RCC 7860 (cell line): ENCODE measurements at places on chromosomes 7 and 10.
A peak's percentile ranks its signal among the peaks of the same experiment; 100 is the strongest.

DNA sequence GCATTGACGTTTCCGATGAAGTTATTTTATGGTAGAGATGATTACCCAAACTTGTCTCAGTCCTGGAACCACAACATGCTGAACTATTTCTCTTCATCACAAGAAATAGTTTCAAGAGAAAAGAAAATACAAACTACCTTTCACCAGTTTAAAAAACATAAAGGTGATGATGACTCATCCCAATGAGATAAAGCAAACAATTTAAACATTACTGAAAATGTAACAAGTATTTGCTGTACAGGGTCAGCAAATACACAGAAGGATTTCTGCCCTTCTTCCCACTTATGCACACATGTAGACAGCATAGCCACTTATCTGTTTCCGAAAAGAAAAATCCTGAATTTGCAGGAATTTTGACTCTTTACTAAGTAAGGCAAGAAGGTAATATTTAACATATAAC, 50.8 kb downstream of the RHOBTB1 start:
- DNase-seq: no peak

DNA sequence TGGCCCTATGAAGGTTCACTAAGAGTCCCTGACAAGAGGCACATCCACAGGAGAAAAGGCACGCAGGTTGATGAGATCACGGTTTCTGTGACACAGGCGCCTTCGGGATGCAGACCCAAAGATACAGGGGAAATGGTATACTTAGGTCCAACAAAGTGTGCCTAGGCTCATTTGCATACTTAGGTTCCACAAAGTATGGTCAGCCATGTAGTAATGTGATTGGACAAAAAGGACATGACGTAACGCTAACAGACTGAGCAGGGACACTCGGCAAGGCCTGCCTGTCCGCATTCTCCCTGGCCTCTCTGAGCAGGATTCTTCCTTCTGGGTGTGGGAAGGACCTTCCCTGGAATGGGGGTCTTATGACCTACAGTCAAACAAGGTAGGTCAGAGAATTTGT, 190.6 kb downstream of the CELF2 start:
- DNase-seq: no peak

DNA sequence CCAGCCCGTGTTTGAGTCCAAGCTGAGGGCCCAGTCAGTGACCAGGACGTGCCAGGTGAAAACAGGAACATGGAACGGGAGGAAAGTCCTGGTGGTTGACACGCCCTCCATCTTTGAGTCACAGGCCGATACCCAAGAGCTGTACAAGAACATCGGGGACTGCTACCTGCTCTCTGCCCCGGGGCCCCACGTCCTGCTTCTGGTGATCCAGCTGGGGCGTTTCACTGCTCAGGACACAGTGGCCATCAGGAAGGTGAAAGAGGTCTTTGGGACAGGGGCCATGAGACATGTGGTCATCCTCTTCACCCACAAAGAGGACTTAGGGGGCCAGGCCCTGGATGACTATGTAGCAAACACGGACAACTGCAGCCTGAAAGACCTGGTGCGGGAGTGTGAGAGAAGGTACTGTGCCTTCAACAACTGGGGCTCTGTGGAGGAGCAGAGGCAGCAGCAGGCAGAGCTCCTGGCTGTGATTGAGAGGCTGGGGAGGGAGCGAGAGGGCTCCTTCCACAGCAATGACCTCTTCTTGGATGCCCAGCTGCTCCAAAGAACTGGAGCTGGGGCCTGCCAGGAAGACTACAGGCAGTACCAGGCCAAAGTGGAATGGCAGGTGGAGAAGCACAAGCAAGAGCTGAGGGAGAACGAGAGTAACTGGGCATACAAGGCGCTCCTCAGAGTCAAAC, 5.2 kb downstream of the GIMAP5 start:
- no peak for DNase-seq

DNA sequence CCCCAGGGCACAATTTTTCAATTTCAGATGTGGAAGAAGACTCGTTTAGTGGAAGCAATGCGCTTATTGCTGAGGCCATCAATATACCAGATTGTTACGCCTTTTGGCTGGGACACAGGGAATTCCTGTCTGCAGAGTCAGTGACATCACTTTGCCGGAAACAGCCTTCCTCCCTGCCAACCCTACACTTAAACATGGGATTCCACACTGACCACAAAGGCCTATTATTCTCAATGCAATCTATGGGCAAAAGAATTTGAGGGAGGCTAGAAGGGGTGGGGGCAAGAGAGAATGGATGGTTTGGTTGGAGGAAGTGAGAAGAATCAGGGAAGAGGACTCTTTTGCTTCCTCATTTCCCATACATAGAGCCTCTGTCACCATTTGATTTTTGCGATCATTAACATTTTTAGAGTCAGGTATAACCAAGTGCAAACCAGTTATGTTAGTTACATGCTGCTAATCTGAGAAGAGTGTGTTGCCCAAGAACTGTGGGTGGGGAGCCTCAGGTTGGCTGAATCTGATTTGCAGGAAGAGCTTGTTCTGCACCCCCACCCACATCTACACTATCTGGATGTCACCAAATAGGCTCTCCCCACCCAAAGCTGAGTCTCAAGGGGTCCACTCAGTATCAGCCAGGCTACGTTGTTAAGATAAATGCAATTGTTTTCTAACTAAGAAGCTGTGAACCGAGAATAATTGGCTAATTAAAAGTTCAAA, 58.2 kb downstream of the ENTPD1 start:
- no peak for DNase-seq

DNA sequence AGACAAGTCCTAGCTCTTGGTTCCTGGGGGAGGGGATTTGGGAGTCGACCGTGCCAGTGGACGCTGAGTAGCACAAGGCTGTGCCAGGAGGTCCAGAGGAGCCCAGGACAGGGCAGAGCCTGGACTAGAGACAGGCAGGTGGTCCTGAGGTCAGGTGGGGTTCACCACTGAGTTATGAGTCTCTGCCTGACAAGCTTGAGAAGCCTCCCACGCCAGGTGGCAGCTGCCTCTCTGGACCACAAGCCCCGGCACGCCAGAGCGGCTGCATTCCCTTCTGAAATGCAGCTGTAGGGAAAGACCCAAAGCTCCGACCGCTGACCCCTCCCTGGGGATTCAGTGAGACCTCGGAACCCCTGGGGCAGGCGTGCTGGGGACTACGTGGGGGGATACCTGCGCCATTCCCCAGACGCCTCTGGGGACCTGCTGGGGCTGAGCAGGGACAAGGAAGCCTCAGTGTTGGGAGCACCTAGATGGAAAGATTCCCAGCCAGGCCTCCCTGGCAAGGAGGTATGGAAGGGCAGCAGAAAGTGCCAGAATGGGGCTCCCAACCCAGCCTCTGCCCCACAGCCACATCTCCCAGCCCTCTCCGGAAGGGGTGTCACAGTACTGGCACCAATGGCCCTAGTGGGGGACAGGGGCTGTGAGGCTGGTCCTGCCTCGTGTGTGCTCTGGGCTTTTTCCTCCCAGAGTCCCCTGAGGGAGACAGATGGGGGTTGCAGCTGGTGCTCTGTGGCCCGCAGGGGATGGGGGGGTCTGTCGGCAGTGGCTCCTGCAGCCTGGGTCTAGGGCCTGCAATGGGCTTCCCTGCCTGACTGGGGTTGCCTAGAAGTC, 29.0 kb downstream of the PDGFA start:
- no peak for DNase-seq

GRCh38 chr10:74585231-74586087, 240.9 kb upstream of the KAT6B start:
- DNase-seq: no peak

GRCh38 chr10:108003576-108003975, 839.1 kb upstream of the SORCS1 start:
- no peak for DNase-seq

- DNase-seq: no peak
Observed at GRCh38 chr7:73533742-73534141, 11.6 kb upstream of the BAZ1B start.

GRCh38 chr10:86362586-86363183, 3.9 kb downstream of the GRID1 start:
- no peak for DNase-seq

DNA sequence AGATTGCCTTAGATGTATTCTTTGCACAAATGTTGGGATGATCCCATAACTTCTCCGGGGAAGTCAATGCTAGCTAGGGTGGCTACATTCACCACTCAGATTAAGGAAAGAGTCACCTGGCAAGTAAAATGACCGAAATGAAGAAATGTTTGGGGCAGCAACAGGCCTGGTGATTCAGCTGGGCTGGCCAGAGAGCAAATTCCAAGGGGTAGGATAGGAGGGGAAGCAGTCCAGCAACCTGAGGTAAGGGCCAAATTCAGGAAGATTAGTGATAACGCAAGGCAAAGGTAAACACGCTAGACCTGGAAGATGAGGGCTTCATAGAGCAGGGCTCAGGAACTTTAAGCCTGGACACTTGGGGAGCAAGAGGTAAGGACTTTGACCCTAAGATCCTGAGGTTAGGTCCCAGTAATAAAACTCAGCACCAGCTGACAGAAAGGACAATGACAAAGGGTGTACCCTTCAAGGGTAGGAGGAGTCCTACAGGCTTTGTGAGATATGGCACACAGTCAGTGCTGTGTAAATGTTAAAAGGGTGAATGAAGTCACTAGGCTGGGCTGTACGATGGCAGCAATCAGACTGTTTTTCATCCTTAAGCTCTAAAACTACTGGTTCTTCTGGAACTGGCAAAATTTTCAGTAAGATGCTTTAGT, 22.7 kb upstream of the SMNDC1 start:
- DNase-seq: no peak

- no peak for DNase-seq
Observed at GRCh38 chr10:8066124-8066523, 11.6 kb downstream of the GATA3 start.

DNA sequence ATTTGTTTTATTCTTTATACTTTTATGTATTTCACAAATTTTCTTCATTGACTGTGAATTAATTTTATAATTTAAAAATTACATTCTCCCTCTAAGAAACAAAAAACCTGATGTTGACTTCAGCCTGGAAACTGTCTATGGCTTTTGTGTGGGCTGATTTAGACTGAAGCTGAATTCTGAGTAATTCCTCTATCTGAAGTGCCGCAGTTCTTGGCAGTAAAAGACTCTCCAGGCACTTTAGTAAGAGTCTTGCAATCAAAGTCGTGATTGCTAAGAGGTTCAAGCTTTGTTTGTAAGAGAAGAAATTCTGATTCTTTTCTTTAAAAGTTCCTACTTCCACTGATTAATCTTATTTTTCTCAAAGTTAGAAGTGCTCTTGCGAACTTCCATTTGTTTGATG, 3.4 kb upstream of the CEP41 start:
- no peak for DNase-seq

- DNase-seq: peak; percentile 95
Observed at GRCh38 chr10:62614389-62615157, 189.9 kb upstream of the ADO start.

GRCh38 chr7:36621396-36621795, 102.9 kb downstream of the AOAH start:
- DNase-seq: no peak

GRCh38 chr7:136528329-136528728, 340.1 kb upstream of the CHRM2 start:
- DNase-seq: peak; percentile 78

- no peak for DNase-seq
Observed at GRCh38 chr7:138527746-138528223, 67.7 kb downstream of the TRIM24 start.

- no peak for DNase-seq
Observed at GRCh38 chr10:96880575-96880974, 48.5 kb downstream of the LCOR start.

DNA sequence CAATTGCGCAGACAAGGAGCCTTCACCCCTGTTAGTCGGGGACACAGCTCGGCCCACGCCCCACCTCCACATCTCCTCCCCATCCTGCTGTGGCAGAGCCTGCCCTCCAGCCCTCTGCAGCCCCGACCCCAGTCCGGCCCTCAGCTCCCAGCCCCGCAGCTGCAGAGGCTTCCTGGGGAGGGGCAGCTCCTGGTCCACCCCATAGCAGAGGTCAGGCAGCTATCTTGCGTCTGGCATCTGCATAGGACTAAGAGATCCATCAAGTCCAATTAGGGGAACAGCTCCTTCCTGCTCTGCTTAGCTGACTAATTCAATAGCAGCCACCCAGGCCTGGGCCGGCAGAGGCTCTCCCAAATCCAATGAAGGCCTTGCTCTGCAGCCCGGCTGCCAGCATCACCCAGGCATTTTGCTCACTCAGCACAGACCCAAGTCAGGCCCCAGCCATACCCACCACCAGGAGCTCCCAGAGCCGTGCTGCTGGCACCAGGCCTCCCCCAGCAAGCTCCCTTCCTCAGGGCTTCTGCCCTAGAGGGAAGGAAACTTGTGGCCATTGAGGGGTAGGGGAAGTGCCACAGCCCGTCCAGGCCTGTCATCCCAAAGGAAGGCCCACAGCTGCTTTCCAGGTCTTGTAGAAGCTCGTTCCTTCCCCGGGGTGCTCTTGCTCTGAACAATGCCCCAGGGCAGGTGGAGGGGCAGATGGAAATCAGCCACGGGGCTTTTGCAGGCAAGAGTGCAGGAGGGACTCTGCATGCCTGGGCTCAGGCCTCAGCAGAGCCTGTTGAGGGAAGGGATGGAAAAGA, 106.2 kb upstream of the RET start:
- no peak for DNase-seq

DNA sequence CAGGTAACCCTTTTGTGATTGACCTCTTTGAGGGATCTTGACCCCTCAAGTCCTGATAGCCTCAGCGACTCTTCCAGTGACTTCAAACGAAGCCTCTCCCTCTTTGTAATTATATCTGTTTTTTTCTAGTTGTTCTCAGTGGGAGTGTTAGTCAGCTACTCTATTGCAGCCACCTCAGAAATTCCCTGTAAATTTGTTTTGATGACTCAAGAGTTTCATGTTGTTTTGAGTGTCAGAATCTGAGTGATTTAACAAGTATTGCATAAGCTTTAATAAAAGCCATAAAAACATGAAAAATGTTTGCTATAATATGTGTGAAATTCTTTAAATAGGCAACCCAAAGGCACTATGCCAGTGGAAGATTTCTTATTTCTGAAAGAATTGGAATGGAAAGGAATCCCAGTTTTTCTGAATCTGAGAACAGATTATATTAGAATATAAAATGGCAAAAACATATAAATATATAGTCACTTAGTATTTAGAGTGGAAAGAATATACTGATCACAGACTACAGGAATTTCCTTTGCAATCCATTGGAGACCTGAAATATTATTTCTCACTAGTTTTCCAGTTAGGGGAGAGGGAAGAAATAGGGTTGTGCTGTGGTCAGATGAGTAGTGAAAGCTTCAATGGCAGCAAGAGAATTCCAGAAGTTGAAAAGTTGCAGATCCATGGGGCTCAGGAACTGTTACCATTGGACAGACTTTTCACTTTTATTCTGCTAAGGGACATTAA, 94.4 kb upstream of the SEMA3C start:
- no peak for DNase-seq

- DNase-seq: no peak
Observed at GRCh38 chr7:17608114-17608833, 309.8 kb downstream of the AHR start.

DNA sequence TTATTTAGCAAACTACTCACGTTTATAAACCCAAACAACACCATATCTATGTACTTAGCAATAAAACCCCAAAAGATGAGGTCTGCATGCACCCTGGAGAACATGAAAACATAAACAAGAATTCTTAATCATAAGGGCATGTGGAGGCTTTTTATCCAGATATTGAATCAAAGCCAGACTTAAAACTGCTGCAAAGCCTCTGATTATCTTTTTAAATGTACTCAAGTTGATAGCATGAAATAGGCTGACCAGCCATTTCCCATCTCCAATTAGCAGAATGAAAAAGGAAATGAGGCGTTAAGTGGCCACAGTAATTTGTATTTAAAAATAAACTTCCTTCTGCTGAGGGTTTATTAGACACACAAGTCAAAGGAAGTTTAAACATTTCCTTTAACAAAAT, 48.3 kb downstream of the ITIH5 start:
- DNase-seq: no peak
